ENCODE measurements at places on chromosomes 6 and 20. TPM values are rescaled to one million over a fixed set of nuclear protein-coding genes. Genes with fewer than 3 reads are reported as not detected.
A peak's percentile ranks its signal among the peaks of the same experiment; 100 is the strongest.

RFX6 gene
- not detected for total RNA-seq

GRCh38 chr6:6788394-6789032, 200.0 kb downstream of the LY86 start:
- no peak for DNase-seq

DNA sequence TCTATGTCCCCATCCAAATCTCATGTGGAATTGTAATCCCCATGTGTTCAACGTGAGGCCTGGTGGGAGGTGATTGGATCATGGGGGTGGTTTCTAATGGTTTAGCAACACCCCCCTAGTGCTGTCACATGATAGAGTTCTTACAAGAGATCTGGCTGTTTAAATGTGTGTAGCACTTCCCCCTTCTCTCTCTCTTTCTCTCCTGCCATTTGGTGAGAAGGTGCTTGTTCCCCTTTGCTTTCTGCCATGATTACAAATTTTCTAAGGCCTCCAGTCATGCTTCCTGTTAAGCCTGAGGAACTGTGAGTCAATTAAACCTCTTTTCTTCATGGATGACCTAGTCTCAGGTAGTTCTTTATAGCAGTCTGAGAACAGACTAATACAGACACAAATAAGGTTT, 165.4 kb downstream of the OGFRL1 start:
- no peak for DNase-seq

CCN2 gene
- 52.0 TPM for total RNA-seq

DNA sequence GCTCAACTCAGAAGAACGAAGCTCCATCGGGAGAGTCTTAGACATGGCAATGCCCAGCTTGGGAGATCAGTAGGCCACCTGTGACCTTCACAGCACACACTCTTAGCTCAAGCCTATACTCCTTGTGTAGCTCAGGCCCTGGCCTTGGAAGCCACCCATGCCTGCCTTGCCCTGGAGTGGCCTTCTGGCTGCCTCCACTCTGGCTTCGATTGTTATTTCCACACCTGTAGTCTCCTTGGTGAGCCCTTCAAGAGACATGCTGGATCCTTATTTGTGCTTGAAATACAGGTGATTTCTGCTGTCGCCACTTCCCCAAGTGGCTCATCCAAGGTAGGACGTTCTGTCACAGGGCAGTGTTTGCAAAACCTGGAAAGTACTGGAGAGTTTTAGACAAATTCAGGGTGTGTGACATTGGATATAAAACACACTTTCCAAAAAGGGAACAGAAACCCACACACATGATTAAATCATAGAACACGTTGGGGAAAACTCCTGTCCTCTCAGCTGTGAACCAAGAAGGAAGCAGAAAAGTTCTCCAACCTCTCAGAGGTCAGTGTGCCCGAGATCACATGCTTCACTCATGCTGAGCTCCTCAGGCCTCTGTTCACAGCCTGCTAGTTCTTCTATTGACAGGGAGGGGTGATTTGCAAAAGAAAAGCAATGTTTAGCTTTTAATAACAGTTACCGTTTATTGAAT, 391.8 kb downstream of the CDC5L start:
- no peak for DNase-seq

GRCh38 chr6:78844899-78845298, 22.5 kb upstream of the IRAK1BP1 start:
- DNase-seq, result no peak

DNA sequence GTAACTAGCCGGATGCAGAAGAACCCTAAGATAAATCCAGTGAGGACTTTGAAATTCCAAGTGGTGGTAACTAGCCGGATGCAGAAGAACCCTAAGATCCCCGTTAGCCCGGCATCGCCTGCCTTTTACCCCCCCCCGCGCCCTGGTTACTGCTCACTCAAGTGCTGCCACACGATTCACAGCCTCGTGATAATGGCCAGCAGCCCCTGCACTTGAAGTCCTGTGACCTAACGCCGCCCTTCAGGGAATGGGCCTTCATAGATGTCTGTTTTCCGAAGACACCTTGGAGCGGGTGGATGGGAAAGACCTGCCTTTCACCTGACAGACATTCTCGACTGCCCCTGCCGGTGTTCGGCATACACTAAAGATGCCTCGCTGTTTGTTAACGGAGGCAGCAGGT, 127.9 kb downstream of the HUS1B start:
- DNase-seq, result peak; percentile 14

DNA sequence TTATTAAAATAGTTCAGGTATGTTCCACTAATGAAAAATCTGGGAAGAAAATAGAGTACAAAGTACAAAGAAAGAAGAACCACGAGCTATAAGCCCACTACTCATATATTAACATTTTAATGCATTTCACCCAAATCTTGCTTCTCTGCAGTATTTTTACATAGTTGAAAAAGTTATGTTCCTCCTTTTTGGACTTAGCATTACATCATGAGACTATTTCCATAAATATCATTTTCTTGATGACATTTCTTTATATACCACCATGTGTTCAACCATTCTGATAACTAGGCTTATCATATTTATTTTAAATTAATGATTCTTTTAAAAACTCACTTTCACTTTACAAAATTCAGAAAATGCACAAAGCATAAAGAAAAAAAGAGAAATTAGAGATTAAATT, 3.0 kb downstream of the IPCEF1 start:
- no peak for DNase-seq

- no peak for DNase-seq
Observed at GRCh38 chr6:144678844-144679243, 393.7 kb downstream of the UTRN start.

GRCh38 chr6:71900642-71901041, 14.3 kb downstream of the RIMS1 start:
- no peak for DNase-seq

GRCh38 chr6:163897030-163897429, 482.5 kb downstream of the QKI start:
- DNase-seq, result no peak

HLA-DMB gene
- 10.1 TPM for total RNA-seq

MAK gene
- 0.25 TPM for total RNA-seq

- no peak for DNase-seq
Observed at GRCh38 chr6:131549811-131550210, 23.2 kb upstream of the ARG1 start.

DNA sequence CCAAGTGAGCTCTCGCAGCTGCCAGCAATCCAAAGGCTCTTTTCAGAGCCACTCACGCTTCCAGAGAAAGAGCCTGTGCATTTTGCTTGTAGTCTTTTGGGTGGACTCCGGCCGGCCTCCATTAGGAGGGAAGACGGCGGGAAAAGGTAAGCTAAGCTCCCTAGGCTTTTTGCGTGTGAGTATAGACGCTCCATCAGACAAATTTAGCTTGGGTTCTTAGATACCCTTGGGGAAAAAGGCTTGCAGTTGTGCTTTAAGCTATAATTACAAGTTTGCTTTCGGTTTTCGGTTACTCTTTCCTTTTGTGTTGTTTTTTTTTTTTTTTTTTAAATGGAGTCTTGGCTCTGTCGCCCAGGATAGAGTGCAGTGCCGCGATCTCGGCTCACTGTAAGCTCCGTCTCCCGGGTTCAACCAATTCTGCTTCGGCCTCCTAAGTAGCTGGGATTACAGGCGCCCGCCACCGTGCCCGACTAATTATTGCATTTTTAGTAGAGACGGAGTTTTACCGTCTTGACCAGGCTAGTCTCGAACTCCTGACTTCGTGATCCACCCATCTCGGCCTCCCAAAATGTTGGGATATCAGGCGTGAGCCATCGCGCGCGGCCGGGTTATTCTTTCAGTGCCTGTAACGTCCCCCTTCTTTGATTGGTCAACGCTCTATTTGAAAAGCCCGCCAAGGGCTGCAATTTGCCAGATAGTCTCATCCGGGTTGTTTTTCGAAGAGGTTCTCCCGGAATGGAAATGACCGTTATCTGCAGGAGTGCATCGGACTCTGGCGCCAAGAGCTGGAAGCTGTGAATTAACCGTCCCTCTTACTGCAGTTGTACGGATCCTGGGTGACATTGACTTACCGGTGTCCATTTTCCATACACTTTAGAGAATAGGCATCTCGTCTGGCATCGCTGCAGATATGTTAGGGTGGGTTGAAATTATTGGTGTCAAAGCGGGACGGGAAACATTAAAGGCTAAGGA, 18.1 kb downstream of the OR2B2 start:
- peak; percentile 73 for DNase-seq

GRCh38 chr6:41744236-41744787, 2.9 kb downstream of the PGC start:
- DNase-seq, result no peak

SLC17A4 gene
- not detected for total RNA-seq

DNA sequence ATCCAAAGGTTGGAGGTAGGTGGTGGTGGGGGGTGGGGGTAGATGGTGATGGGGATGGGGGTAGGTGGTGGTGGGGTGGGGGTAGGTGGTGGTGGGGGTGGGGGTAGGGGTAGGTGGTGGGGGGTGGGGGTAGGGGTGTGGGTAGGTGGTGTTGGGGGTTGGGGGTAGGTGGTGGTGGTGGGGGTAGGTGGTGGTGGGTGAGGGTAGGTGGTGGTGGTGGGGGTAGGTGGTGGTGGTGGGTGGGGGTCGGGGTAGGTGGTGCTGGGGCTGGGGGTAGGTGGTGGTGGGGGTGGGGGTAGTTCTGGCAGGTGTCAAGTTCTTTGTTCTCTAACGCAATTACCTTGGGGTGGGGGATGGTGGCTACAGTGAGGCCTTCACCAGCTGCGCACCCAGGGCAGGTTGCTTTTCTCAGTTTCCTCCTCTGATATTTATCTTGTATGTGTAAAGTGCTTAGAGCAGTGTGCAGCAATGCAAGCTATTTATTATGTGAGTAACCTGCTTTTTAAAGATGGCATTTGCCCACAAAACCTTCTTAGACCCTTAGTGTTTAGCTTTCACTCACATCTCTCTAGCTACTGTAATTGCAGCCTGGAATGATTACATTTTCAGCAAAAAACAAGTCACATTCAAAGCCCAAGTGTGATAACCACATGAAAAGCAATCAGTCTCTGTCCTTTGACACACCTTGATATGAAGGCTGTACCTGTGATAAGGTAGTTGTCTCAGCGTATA, 8.2 kb upstream of the CCDC167 start:
- DNase-seq, result no peak

- DNase-seq, result no peak
Observed at GRCh38 chr6:79152269-79152737, 74.2 kb upstream of the PHIP start.

NOTCH4 gene
- total RNA-seq, result 30.7 TPM

MAP3K5 gene
- 32.2 TPM for total RNA-seq

DNA sequence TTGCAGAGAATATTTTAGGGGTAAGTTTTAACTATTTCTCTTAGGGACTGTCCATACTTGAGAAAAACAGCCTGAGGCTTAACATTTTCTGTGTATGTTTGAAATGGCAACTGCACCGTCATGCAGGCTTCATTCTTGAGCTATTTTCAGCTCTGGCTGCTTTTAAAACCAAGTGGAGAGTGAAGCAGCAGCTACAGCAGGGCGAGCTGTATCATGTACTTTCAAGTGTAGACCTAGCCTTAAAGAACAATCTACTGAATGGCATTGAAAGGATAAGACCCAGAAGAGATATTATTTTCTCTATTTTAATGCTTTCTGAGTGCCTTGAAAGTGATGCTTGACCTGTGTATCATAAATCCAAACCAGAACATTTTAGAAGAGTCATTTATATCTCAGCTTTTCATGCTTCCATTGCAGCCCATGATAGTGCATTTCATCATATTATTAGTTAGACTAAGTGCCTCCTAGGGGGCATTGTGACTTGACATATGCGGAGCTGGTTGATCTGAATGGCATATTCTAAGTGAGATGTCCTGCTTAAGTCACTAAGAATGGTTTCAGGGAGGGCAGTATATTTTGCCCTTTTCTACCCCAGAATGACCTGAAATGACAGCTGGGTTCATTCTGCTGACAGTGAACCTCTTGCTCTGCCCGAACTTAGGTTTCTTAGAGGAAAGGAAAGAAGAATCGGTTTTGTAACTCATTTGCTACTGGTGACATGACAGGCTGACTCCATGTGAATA, 85.3 kb downstream of the NKAIN2 start:
- no peak for DNase-seq

DNA sequence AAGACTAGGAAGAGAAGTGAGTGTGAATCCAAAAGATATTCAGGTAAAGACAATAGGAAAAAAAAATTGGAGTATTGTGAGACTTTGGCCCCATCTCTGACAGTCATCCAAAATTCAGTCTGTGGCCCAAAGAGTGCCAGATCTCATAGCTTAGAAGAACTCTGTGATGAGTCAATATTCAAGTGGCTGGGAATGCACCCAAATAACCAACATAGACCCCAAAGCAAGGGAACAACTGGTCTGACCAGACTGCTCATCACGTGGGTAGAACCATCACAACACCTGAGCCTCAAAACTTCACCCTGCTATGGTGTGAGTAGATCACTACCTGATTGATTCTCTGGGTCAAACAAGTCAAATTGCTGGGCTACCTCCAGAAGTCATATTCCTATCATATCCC, 51.1 kb upstream of the TRDN start:
- DNase-seq, result no peak

CLDN20 gene
- not detected for total RNA-seq

- no peak for DNase-seq
Observed at GRCh38 chr6:14827354-14827753, 418.5 kb upstream of the JARID2 start.

DNA sequence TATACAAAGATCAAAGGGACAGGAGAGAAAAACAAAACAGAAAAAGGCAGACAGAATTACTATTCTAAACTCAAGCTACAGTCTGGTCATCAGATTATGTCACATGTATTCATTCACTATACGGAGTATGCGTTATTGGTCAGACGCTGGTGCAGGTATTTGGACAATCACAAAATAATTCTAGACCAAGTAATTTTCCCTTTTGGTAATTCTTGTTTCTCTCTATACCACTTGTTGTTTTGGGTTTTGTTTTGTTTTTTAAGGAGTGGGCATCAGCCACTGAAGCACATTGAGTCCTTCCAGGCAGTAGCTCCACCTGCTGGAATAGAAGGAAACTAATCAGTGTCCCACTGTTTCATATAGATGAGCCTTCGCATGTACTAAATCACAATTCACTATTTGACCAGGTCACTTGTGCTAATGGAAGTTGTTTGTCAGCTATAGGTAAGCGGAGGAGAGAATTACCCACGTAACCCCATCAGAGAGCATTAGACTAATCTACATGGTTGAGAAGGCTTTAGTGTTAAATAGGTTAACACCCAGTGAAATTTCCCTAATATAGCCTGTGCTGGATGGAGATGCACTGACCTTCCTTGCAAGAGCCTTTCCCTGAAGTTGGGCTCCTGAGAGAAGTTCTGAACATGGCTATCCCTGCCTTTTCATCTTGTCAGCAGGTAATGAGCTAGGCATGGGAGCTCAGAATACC, 77.9 kb downstream of the TNFAIP3 start:
- DNase-seq, result no peak

DNA sequence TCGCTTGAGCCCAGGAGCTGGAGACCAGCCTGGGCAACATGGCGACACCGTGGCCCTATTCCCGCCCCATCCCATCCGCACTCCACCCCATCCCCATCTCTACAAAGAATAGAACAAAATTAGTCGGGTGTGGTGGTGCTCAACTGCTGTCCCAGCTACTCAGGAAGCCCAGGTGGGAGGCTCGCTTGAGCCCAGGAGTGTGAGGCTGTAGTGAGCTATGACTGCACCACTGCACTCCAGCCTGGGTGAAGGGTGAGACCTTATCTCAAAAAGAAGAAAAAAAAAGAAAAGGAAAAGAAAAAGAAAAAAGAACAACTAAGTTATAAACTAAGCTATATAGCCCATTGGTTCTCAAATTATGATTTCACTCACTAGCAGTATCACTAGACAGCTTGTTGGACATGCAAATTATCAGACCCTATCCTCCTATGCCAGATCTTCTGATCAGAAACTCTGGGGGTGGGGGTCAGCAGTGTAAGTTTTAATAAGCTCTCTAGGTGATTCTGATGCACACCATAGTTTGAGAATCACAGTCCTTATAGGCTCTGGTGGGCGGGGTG, 491 bp upstream of the ITCH start:
- no peak for DNase-seq

SNTA1 gene
- 150 TPM for total RNA-seq

- no peak for DNase-seq
Observed at GRCh38 chr20:10665027-10665561, 8.7 kb downstream of the JAG1 start.

Data from heart right ventricle (tissue), 16 donors.